ENCODE measurements at places on chromosomes 3 and 15.

GRCh38 chr3:128270559-128271492 is 117.5 kb downstream of the EEFSEC start:
- no peak for DNase-seq

GRCh38 chr3:98741121-98741716 is 21.9 kb upstream of the ST3GAL6 start:
- no peak for DNase-seq

DNA sequence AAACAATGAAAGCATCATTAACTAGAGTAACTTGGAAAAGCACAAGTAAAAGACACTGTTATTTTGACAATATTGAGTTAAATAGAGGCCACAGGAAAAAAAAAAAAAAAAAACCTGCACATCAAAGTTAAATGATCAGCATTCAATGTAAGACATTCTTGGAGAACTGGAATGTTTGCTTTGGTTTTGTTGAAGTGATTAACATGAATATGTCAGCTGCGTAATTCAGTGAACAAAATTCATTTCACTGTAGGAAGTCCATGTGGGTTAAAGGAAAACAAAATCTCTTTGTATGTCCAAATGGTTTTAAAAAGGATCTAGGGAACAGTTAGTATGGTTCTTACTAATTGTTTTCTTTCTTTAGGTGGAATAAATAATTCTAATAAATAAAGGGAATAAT is 252.8 kb upstream of the CNTN6 start:
- DNase-seq: no peak

- no peak for DNase-seq
Measured at GRCh38 chr3:127374086-127375010, 86.5 kb upstream of the PRR20G start.

GRCh38 chr15:101637038-101637437 is 15.1 kb downstream of the TM2D3 start:
- DNase-seq: no peak

DNA sequence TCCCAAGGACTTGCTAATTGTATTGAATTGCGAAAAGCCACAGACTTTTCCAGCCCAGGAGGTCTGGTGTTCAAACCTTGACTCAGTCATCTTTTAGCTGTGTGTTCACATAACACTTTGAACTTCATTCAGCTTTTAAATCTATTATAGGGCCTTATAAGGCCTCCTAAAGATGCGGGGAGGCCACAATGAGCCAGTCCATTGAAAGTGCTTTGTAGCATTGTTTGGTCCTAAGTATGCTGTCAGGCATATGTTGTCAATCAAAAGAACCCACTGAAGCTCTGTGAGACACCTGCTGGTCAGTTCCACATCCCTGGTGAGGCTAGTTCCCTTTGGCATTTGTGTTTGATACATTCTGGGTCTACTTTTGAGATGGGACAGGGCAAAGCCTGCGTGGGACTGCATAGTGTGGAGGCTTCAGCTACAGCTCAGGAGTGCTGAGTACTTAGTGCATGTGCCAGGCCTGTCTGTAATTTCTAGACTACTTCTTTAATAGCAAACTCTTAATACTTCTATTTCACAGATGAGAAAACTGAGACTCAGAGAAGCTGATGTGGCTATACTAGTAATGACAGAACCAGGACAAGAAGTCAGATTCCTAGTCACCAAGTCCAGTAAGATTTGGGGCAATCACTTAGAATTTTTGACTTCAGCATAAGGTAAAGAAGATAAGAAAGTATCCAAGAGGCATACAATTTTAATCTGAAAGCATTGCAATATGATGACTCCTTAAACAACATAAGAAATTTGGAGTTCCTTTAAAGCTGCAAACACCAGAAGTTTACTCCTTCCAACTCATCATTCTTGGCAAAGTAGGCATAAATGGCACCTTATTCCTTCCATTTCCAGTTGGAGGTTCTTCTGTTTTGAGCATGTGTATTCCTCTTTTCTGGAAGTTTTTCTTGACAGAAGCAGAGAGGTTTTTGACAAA is 213.0 kb downstream of the PDCD6IP start:
- DNase-seq: no peak

GRCh38 chr3:177190756-177191681 is 6.3 kb downstream of the TBL1XR1 start:
- no peak for DNase-seq

GRCh38 chr3:185896636-185897035 is 41.2 kb downstream of the TRA2B start:
- DNase-seq: no peak

GRCh38 chr3:1164101-1164500 is 71.3 kb downstream of the CNTN6 start:
- no peak for DNase-seq

- DNase-seq: no peak
Measured at GRCh38 chr3:43222590-43222989, 63.8 kb upstream of the SNRK start.

GRCh38 chr3:57961828-57962447 is 46.3 kb upstream of the FLNB start:
- DNase-seq: no peak

Measured in left lobe of liver (tissue), 2 donors.